ENCODE measurements at places on chromosomes 7 and 10.

DNA sequence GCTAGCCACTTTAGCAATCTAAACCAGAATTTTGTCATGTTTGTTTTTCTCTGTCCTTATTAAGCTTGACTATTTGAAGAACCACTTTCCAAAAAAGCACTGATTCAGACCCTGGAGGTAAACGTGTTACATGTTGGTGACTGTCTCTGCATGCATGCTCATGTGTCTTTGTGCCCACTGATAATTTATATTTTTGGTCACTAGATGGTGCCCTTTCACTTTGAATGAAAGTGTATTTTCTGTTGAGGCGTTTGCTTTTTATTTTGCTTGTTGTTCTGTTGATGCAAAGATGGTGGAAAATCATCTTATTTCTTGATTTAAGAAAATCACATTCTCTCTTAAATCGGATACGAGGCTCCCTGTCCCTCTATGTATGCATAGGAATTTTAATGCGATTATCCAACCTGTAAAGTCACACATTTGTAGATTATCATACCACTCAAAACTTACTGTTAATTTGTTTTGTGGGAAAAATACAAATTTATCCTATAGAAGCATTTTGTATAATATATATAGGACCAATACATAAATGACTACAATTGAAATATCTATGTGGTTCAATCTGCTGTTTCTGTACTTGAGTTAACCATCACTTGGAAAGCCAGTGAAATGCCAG, 269.3 kb downstream of the BICC1 start:
- DNase-seq, result no peak

- DNase-seq, result no peak
Observed at GRCh38 chr7:102073931-102074880, 212.5 kb upstream of the SH2B2 start.

GRCh38 chr10:102682416-102682815, 31.8 kb downstream of the ARL3 start:
- no peak for DNase-seq

- no peak for DNase-seq
Observed at GRCh38 chr10:77978360-77978759, 51.0 kb downstream of the POLR3A start.

GRCh38 chr10:119614686-119615085, 17.9 kb upstream of the TIAL1 start:
- DNase-seq, result no peak

- DNase-seq, result no peak
Observed at GRCh38 chr10:4136121-4136520, 351.1 kb upstream of the KLF6 start.

DNA sequence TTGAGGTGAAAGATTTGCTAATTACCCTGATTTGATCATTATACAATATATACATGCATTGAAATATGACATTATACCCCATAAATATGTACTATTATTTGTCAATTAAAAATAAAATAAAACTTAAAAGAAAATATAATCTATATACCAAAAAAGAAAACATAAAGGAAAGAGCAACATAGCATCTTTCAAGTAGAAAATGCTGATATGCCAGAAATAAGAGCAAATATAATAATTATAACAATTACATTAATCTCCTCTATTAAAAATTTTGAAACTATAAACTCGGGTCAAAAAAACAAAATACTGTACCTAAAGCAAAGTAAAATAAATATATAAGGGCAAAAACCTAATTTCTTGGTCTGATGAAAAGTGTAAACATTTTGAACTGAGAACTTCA, 209.3 kb upstream of the PDE1C start:
- no peak for DNase-seq

- DNase-seq, result no peak
Observed at GRCh38 chr10:64134676-64135075, 613.5 kb downstream of the REEP3 start.
